ENCODE measurements at places on chromosomes 12 and 14. TPM values are rescaled to one million over a fixed set of nuclear protein-coding genes. Genes with fewer than 3 reads are reported as not detected.

DNA sequence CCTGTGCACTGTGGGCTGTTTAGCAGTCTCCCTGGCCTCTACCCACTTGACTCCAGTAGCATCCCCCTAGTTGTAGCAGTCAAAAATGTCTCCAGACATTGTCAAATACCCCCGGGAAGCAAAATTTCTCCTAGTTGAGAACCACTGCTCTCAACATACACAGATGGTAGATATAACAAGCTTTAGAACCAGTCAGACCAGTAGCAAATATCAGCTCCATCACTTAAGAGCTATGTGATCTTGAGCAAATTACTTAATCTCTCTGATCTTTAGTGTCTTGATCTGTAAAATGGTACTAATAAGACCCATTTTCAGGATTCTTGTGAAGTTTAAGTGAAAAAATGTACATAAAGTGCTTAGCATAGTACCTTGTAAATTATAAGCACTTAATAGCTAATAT is 96.2 kb downstream of the DUSP6 start:
- no peak for DNase-seq

- no peak for DNase-seq
Observed at GRCh38 chr12:43154498-43155045, 397.4 kb downstream of the ADAMTS20 start.

DNA sequence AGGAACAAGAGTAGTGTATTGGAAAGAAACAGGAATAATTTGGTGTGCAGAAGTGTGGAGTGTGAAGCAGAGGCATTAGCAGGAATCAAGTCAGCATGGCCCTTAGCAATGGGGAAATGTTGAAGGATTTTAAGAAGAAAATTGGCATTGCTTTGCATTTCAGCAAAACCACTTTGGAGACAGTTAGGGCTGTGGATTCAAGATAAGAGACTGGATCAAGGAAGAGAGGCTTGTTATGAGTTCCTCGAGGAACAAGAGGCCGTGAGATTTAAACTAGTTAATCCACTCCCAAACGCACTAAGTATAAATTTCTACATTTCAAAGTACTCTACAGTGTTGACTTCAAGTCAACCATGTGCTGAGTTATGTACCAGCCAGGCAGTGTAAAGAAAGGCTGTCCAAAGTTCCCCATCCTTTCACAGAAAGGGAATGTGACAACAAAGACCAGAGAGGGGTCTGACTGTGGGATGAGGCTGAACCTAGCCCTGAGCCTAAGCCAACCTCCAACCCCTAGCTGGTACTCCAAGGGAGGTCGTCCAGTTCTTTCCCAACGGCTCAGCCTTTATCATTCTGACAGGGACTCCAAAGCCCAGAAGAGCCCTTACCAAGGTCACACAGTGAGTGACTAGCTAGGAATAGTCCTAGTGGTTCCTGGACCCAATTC is 91.2 kb upstream of the BMP4 start:
- no peak for DNase-seq

The IL22 gene
- total RNA-seq, result 0.69 TPM

DNA sequence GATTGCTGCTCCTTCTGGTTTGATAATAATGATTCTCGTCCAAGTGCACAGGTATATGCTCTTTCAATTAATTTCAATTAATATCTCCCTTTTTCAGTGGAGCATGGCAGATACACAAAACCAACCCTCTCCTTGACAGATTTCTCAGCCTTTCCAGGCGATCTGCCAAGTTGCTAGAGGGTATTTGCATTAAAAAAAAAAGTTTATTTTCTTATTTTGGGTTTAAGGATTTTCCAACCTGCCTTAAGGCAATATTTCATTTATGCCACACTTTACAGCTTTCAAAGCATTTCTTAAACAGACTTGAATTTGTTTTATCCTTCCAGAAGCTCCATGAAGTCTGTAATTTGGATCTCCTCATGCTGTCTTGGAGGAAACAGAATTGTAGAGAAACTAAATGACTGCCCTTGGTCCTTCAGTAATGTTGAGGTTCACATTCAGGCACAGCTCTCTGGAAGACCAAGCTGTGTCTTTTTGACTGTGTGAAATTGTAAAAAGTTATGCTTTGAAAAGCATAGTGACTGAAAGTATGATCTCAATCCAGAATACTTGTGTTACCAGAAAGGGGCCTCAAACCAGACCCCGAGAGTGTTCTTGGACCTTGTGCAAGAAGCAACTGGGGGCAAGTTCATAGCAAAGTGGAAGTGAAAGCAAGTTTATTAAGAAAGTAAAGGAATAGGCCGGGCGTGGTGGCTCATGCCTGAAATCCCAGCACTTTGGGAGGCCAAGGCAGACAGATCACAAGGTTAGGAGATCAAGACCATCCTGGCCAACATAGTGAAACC is 2.3 kb downstream of the DGLUCY start:
- DNase-seq, result no peak

Data from activated CD4-positive, alpha-beta T cell treated with anti-CD3 and anti-CD28 coated beads, Interleukin-2, amount 10 ng/mL, durations not matched to agents 7 days and 5 days (primary cell).